ENCODE measurements at places on chromosomes 7 and 10.

GRCh38 chr7:137266764-137267163, 76.8 kb downstream of the PTN start:
- DNase-seq = no peak

- peak; percentile 63 for DNase-seq
Observed at GRCh38 chr7:78039790-78040776, 241.5 kb downstream of the PHTF2 start.

GRCh38 chr10:119360181-119360921, 153.0 kb downstream of the GRK5 start:
- DNase-seq = peak; percentile 5

DNA sequence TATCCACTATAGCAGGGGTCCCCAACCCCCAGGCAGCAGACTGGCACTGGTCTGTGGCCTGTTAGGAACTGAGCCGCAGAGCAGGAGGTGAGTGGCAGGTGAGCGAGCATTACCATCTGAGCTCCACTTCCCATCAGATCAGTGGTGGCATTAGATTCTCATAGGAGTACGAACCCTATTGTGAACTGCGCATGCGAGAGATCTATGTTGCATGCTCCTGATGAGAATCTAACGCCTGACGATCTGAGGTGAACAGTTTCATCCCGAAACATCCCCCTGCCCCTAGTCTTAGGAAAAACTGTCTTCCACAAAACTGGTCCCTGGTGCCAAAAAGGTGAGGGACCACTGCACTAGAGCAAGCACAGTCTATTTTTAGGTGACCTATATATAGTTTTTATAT, 23.6 kb downstream of the ASZ1 start:
- DNase-seq = no peak

DNA sequence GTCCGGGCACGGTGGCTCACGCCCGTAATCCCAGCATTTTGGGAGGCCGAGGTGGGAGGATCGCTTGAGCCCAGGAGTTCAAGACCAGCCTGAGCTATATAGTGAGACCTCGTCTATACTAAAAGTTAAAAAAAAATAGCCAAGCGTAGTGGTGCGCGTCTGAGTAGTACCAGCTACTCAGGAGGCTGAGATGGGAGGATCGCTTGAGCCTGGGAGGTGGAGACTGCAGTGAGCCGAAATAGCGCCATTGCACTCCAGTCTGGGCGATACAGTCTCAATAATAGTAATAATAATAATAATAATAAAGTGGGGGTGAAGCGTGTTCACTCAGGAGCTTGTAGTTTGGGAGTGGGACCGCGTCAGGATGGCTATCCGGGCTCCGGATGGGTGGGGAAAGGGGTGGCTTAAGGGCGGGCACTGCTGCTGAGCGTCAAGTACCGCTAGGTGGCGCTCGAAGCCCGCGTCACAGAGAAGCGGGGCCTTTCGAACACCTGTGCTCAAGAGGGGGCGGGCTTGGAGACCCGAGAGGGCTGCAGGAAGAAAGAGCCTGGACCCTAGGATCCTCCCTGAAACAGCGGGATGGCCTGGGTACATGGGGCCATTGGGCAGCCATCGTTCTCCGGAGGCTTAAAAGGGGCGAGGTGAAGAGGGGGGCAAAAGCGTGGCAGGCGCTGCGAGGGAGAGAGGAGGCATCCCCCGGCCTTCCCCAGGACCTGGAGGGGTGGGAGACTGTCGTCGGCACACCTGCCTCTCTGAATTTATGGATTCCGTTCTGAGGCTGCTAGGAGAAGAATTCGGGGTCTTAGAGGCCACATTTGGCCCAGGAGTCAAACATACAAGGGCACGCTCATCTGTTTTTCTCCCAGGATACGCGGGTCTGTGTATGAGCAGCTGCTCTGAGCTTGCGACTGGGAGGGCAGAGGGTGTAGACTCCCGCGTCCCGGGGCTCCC, 14.5 kb downstream of the LBX1 start:
- peak; percentile 78 for DNase-seq
